ENCODE measurements at places on chromosomes 2 and 18.

DNA sequence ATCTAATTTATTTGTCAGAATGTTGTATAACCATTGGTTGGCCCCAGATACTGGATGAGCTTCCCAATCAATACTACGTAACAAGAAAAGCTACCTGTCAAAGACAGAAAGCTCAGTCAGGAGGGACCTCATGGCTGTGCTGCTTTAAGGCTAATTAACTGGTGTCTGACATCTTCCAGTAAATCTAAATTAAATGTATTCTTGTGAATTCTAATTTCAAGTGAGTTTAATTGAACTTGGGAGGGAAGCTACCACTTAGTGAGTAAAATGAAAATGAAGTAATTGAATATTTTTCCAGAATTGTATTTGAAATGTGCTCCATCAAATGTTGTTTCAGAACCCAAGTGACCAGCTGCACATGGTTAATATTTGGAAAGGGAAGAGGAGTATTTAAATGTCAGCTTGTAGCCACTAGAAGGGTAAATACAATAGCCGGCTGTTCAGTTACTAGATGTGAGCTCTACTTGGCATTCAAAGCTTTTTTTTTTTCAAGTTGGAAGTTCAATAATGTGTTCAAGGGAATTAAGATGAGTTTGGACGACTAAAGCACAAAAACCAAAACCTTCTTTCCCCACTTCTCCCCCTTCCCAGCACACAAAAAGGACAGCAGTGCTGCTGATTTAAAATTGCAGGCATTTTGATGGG lies 62.0 kb downstream of the GPR39 start:
- no peak for DNase-seq

GRCh38 chr2:192585418-192585817 lies 390.7 kb upstream of the TMEFF2 start:
- DNase-seq: no peak

DNA sequence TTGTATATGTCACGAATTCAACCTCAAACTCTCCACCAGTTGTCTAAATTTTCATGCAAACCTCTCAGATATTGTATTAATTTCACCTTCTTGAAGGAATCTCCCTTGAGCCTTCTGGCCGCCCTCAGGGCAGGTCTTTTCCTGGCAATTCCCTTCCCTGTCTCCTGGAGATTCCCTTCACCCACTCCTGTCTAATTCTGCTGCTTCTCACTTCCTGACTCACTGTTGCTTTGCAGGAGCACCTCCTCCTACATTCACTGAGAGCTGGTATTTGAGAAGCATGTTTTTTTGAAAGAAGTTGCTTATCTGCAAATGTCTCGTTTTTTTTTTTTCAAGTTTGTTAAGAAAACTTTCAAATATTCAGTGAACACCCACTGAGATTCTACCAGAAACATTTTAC lies 79.9 kb upstream of the OTOS start:
- DNase-seq: no peak

DNA sequence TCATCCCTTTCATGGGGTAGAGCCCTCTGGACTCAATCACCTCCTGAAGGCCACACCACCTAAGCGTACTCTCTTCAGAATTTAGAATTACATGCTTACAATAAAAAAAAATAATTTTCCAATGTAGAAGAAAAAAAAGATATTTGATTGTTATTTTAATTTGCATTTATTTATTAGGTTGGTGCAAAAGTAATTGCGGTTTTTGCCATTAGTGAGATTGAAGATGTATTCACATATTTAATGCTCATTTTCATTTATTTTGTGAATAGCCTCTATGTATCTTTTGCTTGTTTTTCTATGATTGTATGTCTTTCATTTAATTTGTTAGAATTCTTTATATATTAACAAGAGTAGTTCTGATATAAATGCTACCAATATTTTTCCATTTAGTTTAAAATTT lies 220.5 kb downstream of the RND3 start:
- no peak for DNase-seq

- DNase-seq: no peak
Measured at GRCh38 chr2:232319067-232319802, 59.3 kb upstream of the ALPP start.

DNA sequence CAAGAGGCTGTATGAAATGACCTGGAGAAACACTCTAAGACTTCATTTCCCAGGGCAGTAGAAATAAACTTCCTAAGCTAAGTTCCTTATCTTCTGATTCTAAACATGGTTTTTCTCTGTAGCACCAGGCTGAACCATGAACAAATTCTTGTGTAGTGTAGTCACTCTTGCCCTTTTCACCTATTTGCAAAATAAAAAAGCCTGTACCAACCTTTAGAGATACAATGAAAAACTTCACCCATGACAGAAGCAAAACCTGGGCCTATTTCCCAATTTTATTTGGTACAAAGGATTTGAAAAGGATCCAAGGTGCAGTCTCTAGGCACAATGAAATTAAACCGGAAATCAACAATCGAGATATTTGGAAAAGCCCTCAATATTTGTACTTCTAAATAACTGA lies 43.6 kb downstream of the POLR1A start:
- no peak for DNase-seq

DNA sequence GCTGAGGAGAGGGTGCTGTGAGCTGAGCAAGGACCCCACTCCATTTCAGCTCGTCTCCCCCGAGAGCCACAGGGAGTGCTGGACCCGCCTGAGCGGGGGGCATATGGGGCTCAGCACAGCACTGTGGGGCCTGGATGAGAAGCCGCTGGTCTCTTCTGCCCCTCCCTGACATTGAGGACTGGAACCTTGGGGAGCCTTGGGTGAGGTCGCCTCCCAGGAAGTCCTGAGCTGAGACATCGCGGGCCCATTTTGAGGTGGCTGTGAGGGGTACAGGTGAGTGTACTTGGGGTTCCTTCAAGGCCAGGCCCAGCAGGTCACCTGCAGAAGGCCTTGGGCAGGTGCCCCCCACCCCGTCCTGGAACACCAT lies 3.1 kb upstream of the AQP12A start:
- DNase-seq: no peak

- DNase-seq: peak; percentile 6
Measured at GRCh38 chr2:101516823-101517690, 42.1 kb upstream of the RFX8 start.

- DNase-seq: no peak
Measured at GRCh38 chr18:56377231-56377630, 261.2 kb downstream of the TXNL1 start.

- no peak for DNase-seq
Measured at GRCh38 chr2:160054984-160055725, 7.3 kb downstream of the PLA2R1 start.

- DNase-seq: no peak
Measured at GRCh38 chr18:57803103-57803969, at the start of gene ATP8B1. TSS of gene ATP8B1 (minus strand) at chr18:57803315. CDS start at chr18:57731807, 71,508 bp downstream.

DNA sequence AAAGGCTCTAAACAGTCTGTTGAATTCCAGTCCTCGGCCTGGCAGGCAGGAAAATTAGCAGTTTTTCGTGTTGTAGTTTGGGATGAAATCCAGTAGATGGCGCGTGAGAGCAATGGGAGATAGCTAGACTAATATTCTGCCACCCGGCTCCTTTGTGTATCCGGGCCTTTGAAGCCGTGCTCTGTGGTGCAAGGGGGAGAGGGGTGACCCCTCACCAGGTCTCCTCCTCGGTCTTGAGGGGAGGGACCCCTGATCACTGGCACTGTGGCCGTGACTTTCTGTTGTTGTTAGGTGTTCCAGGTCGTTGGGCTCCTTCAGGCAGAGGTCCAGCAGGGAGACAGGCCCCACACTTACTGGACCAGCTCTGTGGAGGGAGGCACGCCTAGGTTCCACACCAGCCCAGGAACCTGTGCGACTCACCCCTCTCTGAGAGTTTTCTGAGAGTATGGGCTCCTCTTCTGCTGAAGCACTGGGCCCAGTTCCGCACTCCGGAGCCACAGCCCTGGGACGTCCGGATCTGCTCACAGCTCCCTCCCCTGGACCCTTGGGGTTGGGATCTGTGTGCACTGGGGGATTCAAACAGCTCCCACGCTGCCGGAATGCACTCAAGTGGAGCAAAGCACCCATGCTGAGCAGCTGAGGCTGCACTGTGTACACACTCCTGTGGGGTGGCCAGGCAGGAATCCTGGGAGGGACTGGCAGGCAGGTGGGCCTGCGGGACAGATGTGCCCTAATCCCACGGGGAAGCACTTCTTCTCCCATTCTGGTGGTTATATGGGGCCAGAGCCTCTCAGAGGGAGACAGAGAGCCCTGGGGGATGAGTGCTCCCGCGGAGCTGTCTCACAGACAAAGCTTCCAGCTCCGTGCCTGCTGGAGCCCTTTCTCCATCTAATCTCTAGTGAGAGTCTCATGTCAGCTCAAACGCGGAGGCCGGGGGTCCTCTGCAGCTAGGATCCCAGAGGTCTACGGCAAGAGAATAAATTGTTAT lies 8.8 kb downstream of the GKN2 start:
- peak; percentile 63 for DNase-seq

- DNase-seq: no peak
Measured at GRCh38 chr2:30705711-30706533, 101.3 kb downstream of the CAPN13 start.

DNA sequence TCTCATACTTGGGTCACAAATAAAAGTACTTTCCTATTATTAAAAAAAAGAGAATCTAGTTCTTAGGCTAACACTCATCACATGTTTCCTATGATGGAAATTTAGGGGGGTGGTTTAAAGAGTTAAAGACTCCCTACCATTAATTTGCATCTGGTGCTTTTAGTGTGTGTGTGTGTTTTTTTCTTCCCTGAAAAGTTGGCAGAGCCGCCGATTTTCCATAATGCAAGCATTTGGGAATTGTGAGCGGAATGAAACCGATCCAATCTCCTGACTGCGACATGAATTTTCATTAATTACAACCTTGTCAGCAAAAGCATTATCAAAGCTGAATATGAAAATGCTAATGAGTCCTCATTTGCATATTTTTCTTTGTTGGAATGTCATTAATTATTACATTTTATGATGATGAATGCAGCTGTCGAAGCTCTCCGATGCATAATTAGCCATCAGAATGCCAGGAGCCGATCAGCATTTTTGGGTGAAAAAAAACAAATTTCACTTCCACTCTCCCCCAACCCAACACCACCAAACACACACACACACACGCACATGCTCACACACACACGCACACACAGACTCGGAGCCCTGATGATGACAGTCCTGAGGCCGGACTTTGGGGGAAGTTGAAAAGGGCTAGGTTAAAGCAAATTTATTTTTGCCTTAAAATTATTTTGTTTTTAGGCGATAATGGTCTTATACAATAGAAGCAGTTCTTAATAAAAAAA lies 165.4 kb downstream of the TCF4 start:
- no peak for DNase-seq

DNA sequence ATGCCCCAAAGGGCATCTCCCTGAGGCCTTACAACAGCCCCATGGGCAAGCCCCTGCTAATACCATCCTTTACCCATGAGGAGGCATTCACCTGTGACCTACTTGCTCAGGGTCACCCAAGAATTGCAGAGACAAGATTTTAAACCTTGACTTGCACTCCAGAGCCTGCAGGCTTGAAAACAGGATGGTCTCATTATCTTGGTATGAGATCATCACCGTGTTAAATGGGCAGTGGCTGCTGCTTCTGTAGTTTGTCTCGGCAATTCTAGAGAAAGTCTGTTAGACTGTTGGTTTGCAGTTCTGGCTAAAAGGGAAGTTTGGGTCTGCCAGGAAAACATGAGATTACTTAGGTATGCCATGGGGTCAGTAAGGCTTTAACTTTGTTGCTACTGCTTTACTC lies 698.9 kb downstream of the GALR1 start:
- no peak for DNase-seq

DNA sequence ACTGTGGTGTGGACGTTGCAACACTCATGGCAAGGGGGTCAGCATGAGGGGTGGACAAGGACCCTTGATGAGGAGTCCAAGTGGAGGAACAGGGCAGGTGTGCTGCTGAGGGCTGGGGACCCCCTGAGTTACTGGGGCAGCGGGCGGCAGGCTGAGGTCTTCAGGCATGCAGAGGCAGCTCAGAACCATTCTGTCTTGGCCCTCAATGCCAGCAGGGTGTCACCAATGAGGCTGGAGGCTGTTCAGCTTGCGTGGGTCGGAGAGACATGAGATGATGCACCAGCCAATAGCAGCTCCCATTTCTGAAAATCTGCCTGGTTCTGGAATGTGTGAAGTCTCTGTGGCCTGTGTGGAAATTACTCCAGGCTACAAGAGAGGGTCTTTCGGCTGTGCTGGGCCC lies 105.4 kb downstream of the INHBB start:
- DNase-seq: no peak

DNA sequence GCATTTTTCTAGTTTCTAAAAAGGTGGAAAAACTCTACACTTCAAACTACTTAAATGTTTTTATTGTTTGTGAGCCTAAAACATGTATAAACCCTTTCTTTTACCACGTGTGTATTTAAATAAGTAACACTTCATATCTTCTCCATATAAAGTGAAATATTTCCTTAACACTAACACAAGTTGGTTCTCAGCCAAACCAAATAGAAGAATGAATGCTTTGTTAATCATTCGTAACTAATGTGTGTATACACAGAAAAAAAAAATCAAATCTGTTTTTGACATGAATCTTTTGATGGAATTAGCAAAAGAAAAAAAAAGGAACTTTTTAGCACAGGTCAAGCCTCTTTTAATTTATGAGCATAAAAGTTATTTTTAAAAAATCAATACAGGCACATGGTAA lies 89.3 kb downstream of the EHBP1 start:
- no peak for DNase-seq

- no peak for DNase-seq
Measured at GRCh38 chr2:119706221-119706620, 27.2 kb downstream of the TMEM177 start.

GRCh38 chr18:74402806-74403433 lies 54.2 kb downstream of the DIPK1C start:
- DNase-seq: no peak

DNA sequence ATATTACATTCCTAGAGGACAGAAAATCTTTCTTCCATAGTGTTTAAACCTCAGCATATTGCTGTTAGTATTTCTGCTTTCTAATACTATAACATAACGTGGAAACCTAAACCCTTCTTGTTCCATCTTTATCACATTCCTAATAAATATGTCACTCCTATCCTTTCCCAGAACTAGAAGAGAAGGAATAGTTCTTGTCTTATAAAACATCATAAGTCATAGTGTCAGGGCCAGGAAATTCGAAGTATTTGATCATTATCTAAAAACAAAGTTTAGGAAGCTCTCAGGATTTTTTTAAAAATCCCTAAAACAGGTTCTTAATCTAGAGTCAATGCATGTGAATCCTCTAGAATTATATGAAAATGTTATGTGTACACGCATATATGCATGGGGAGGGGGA lies 2.0 kb downstream of the NHEJ1 start:
- DNase-seq: no peak

DNA sequence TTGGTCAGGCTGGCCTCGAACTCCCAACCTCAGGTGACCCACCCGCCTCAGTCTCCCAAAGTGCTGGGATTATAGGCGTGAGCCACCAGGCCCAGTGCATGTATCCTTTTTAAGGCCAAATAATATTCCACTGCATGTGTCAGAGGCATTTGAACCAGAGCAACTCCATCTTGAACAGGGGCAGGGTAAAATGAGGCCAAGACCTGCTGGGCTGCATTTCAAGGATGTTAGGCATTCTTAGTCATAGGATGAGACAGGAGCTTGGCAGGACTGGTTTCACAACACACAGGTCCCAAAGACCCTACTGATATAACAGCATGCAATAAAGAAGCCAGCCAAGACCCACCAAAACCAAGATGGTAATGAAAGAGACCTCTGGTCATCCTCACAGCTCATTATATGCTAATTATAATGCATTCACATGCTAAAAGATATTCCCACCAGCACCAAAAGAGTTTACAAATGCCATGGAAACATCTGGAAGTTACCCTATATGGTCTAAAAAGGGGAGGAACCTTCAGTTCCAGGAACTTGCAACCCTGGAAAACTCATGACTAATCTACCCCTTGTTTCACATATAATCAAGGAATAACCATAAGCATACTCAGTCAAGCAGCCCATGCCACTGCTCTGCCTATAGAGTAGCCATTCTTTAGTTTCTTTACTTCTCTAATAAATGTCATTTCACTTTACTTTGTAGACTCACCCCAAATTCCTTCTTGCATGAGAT lies 204.6 kb downstream of the RAB3GAP1 start:
- DNase-seq: no peak
